COLO829 (cell line): ENCODE measurements at places on chromosomes 6 and 20.

DNA sequence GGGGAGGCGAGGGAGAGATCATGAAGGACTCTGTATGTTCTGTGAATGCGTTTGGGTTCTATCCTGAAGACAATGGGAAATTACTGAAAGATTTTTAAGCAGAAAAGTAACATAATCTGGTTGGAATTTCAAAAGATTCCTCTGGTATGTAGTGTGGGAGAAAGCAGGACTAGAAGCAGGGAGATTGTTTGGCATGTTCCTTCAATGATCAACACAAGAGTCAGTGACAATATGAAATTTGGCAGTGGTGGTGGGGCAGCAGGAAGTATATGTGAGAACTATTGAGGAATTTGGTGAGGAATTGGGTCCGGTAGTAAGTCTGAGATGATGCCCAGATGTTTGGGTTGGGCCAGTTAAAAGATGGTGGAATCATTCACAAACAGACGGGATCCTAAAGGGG lies 348.7 kb downstream of the CD83 start:
- no peak for DNase-seq

DNA sequence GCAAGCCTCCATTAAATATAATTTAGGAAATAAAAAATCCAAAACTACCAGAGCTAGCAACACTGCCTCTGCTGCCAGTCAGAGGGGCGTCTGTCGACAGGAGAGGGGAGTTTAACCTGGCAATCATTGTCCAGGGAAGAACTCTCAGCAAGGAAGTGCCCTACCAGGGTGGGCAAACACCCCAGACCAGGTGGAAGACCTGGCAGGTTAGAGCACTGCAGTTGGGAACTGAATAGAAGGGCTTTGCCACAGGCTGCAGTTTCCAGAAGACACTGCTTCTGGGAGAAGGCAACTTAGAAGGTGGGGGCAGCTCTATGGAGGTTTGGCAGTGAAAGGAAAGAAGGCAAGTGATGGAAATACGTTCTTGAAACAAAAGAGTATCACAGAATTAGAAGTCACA lies 11.5 kb downstream of the NAPB start:
- no peak for DNase-seq

GRCh38 chr20:24958506-24959385 lies 9.7 kb downstream of the CST7 start:
- no peak for DNase-seq

DNA sequence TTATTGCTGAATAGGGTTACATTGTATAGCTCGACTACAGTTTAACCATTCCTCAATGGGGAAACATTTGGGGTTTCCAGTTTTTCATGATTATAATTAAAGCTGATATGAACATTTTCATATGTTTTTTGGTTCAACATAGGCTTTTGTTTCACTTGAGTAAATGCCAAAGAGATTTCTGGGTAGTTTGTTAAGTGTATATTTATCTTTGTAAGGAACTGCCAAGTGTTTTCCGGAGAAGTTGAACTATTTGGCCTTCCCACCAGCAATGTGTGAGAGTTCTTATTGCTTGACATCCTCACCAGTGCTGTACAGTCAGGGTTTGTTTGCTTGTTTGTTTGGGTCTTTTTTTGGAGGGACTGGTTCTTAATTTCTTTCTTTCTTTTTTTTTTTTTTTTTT lies 83.7 kb upstream of the RALY start:
- DNase-seq: no peak

DNA sequence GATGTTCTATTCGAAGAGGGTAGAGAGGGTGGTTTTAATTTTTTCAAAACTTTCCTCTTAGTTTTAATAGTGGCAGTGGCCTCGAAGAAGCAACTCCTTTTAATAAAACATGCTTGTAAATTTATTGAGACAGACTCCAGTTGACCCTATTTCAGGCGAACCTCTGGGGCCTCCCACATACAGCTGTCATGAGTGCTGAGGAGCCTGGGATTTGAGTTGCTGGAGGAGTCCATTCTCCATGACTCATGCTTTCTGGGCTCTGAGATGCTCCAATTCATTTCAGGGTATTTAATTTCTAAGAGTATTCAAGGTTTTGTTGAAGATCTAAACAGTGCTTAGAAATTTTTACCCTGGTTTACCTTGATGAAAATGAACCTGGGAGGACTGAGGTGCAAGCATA lies 580.4 kb downstream of the CBLN4 start:
- DNase-seq: no peak

GRCh38 chr6:73182021-73182607 lies 43.2 kb downstream of the KHDC1L start:
- no peak for DNase-seq
